Type B pancreatic cell (in vitro differentiated cells): ENCODE measurements at places on chromosomes 3 and 15. TPM values are rescaled to one million over a fixed set of nuclear protein-coding genes. Genes with fewer than 3 reads are reported as not detected.

The DCLK3 gene
- 0.10 TPM in 2 replicates for total RNA-seq

The ZNF148 gene
- total RNA-seq = 46.4 and 47.3 TPM in 2 replicates

The C3orf22 gene
- not detected in 2 replicates for total RNA-seq

The RARRES1 gene
- total RNA-seq = 15.9 and 57.7 TPM in 2 replicates

The GP5 gene
- 0.10 TPM in 1 of 2 replicates, not detected in the other for total RNA-seq

The SGO1 gene
- total RNA-seq = 8.1 and 18.8 TPM in 2 replicates

The NLGN1 gene
- total RNA-seq = 3.2 and 12.6 TPM in 2 replicates

The IL17RE gene
- total RNA-seq = 13.6 and 24.3 TPM in 2 replicates

The RHOV gene
- 19.3 and 43.3 TPM in 2 replicates for total RNA-seq

The CEMIP gene
- total RNA-seq = 5.1 and 16.4 TPM in 2 replicates

The OCA2 gene
- 1.4 and 2.8 TPM in 2 replicates for total RNA-seq

The A4GNT gene
- 0.34 TPM in 1 of 2 replicates, not detected in the other for total RNA-seq

The PAK6 gene
- total RNA-seq = 7.8 and 21.2 TPM in 2 replicates

The RASL12 gene
- total RNA-seq = 0.33 and 4.0 TPM in 2 replicates

The ANKRD34C gene
- total RNA-seq = not detected in 2 replicates

- no peak for DNase-seq
These were observed 83.1 kb upstream of the PLCL2 start for GRCh38 chr3:16801698-16802097.

DNA sequence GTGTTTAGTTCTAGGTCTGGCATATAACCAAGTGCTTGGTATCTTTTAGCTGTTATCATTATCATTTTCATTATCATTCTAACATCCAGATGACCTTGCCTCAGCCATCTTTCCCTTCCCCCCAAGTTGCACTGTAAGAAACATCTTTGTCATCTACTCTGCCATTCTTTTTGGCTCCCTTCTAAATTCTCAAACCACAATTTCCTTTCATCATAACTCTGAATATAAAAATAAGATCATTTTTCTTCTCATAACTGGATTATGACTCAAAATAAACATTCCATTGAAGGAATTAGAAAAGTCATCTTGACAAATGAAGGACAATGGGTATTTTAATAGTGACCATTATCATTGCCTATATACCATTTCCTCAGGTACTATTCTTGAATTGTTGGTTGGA lies 786.2 kb downstream of the AGBL1 start:
- no peak for DNase-seq

DNA sequence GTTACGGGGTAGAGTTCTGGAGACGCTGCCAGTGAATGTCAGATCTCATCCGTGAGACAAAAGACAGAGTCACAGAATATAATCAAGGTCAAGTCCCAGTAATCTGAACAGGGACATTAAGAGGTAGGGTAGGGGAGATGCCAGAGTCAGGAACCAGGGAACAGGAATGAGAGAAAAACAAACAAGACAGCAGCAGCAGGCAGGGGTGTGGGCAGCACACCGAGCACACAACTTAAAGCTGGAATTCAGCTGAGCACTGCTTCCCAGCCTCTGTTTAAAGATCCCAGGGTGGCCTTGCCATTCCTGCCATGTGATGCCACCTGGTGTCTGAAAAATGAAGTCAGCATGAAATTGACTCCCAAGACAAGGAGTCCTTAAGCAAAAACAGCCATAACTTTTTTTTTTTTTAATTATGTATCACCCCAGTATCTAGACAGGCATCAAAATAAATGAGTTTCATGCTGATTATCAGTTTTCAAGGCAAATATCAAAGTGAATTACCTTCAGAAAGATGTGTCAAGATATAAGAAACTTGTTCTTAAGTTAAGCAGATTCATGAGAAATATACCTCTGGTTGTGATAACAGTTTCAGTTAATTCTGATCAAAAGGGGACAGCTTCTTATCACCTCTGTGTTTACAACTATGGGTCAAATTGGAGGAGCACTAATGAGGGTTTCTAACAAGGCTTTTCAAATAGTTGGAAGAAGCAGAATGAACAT lies 203.7 kb downstream of the SLC9A9 start:
- no peak for DNase-seq

DNA sequence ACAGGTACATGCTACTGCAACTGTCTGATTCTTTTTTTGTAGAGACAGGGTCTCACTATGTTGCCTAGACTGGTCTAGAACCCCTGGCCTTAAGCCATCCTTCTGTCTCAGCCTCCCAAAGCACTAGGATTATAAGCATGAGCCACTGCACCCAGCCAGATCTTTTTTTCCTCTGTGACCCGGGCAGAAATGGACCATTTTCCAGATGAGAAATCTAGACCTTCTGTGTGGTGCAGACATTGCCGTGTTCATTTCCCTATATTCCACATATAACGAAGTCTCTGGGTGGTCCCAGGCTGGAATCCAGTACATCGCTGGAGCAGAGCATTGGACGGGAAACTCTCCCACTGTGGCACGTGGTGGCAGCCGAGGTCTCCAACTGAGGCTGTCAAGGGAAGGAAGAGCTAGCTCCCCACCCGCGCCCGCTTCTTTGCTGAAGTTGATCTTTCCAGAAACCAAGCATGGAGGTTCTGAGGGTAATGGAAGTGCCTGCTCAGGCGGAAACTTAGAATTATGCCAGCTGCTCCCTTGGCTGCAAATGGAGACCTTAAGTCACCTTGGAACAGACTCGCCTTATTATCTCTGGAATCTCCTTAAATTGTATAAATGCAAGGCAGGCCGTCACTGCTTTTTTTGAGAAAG lies 23.1 kb upstream of the TXNRD3 start:
- DNase-seq = no peak

DNA sequence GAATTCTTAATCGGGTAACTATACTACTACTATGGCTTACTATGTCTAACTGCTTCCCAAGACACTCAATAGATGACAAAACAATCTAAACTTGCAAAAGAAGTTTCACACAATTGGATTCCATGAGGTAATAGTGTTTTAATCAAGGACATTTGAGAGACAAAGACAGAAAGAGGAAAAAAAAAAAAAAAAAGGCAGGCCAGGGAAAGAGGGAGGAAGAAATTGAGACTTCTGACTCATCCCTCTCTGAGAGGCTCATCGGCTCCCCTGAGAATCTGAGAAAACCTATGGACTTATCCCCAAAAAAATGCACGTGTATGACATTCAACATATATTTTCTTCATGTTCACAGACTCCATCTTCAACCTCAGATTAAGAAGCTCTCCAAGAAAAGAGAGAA lies 61.0 kb downstream of the SCAPER start:
- no peak for DNase-seq

DNA sequence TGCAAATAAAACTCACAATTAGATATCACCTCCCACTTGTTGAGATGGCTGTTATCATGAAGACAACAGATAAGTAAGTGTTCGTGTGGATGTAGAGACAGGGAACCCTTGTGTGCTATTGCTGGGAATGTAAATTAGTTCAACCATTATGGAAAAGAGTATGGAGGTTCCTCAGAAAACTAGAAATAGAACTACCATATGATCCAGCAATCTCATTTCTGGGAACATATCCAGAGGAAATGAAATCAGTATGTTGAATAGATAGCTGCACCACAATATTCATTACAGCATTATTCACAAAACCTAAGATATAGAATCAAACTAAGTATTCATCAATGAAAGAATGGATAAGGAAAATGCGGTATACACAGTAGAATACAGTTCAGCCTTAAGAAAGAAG lies 418.7 kb upstream of the CNTN6 start:
- no peak for DNase-seq

- no peak for DNase-seq
These were observed 141.2 kb upstream of the LINGO1 start for GRCh38 chr15:77773903-77774302.

DNA sequence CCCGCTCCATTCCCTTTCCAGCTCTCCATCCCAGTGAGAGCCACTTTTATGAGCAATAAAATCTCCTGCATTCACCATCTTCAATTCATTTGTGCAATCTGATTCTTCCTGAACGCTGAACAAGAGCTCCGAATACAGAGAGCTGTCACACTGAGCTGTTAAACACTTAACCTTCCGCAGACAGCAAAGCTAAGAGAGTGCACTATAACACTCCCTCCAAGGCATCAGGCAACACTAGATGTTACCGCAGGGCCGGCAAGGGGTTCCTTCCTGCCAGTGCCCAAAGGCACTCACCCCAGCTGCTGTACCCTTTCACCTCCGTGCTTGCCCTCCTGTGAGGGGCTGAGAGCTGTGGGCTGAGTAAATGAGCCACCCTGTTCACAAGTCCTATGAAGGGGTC lies 85.6 kb downstream of the BCHE start:
- no peak for DNase-seq

DNA sequence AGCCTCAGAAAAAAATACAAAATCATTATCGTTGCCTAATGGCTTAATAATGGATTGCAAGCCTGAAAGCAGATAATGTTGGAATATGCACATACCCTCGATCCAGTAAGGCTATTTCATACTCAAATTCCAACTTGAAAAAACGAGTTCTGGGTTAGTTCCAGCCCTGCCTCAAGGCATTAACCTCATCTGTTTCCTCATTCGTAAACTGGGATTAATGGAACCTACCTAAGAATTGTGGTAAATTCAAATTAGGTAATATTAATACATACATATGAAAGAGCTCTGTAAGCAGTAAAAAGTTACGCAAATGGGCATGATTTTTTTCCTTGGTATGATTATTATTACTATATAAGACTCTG lies 107.5 kb downstream of the SRGAP3 start:
- no peak for DNase-seq

GRCh38 chr15:80679804-80680175 lies 15.3 kb upstream of the ABHD17C start:
- DNase-seq = no peak

GRCh38 chr3:178100908-178101307 lies 435.3 kb upstream of the KCNMB2 start:
- no peak for DNase-seq

GRCh38 chr3:150699068-150699639 lies 4.6 kb downstream of the ERICH6 start:
- no peak for DNase-seq

DNA sequence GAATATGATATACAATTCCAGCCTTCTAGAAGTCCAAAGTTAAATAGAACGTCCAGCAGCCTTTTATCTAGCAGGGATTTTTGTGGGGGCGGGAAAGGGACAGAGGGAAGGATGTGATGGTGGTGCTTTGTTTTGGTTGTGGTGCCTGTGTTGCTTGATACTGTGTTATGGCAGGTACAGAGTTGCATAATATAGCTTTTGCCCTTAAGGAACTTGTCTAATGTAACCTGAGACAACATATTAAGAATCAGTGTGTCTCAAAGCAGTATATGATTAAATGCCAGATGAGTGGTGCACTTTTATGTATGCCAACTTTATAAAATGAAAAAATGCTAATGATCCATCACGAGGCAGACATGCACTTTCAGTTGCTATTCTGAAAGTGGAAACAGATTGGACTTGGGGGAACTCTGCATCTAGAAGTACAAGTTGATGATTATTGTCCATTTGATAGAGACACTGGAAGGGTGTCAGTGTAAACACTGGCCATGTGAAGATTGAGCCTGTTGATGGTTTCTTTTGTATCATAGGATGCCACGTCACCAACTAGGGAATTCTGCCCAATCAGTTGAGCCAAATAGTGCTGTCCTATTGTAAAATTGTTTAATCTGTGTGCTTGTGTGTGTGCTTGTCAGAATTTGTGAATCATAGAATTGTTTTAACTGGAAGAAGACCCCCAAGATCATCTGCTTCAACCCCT lies 23.0 kb downstream of the NEO1 start:
- no peak for DNase-seq

DNA sequence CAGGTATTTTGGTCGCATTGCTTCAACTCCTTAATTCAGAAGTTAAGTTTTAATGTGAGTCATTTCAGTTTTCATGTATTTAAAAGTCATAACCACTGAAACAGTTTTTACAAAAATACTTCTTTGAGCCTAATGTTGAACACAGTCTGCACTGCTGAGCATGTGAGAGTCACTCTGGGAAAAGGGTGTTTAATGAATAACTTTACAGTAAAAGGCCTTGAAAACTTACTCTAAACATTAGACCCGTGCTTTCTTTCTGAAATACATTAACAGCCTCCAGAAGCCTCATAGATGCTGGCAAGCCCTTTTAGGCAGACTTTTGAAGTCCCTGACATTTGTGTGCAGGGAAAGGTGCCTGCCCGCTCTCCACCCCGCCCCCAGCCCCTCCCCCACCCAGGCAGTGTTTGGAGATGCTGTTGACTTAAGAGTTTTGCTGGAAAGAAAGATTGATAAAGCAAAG lies 68.9 kb upstream of the NR2F2 start:
- DNase-seq = no peak

- DNase-seq = no peak
These were observed 130.5 kb downstream of the FOXB1 start for GRCh38 chr15:60134609-60135008.

- no peak for DNase-seq
These were observed 174.2 kb upstream of the ATP10A start for GRCh38 chr15:26037369-26037768.

DNA sequence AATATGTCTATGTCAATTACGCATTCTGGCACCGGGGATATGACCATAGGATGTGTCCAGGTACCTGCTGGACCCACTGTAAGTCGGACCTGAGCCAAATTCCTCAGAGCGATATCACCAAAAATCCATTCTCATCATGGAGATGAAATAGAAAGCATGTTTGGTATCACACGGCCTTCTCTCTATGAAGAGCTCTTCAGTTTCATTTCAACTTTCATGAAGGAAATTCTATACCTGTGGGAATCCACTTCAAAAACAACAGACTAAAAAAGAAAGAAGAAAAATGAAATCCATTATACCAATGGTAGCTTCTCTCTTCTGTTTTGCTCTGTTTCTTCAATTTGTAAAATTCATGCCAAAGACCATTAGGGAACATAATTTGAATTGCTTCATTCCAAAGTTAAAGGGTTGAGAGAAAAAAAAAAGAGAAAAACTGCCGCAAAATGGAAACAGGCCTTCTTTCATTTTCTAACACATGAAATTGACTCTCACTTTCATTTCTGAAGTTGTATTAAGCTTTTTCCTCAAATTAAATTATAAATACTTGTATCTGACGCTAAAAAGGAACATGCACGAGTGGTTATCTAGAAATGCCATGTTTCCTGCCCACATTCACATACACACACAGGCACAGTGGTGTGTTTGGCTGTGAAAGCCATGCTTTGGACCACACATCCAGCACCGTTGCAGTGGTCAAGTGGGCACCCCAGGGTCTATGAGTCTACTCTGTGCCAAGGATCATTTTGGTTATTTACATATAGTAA lies 46.9 kb upstream of the DIPK2A start:
- no peak for DNase-seq

GRCh38 chr15:76062286-76062685 lies 2.5 kb downstream of the TMEM266 start:
- DNase-seq = no peak

DNA sequence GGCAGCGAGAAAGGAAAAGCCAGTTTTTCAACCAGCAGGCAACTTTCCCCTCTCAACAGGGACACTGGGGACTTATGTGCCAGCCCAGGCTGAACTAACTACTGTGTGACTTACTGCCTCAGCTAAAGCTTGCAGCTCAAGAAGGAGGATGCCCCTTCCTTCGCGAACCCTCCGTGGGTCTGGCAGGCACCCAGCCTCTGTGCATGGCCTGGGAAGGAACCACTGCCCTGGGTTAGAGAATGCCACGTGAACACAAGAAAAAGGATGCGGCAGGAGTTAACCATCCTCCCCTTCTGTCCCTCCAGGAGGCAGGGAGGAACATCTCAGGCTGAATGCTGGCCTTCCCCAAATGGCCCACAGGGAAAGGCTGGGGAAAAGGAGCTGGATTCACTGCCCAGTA lies 29.0 kb downstream of the CHDH start:
- DNase-seq = no peak

- no peak for DNase-seq
These were observed 173.7 kb downstream of the ATG7 start for GRCh38 chr3:11445883-11446282.
